EL (cell line): ENCODE measurements at places on chromosomes 3 and 15.

DNA sequence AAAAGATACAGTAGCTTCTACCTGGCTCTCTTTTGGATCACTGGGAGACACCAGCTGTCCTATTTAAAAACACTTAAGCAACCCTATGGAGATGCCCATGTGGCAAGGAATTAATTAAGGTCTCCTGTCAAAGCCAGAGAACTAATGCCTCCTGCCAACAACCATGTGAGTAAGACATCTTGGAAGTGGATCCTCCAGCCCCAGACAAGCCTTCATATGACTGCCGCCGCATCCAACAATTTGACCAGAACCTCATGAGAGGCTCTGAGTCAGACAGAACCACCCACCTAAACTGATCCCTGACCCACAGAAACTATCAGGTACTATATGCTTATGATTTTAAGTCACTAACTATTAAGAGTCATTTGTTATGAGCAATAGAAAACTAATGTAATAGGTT is 22.3 kb downstream of the IFT80 start:
- no peak for DNase-seq

- DNase-seq: no peak
These were observed 43.1 kb upstream of the TRPC1 start for GRCh38 chr3:142680710-142681109.

GRCh38 chr3:14179114-14179465 is 473 bp downstream of the LSM3 start:
- DNase-seq: no peak

GRCh38 chr3:164498917-164499316 is 579.4 kb downstream of the SI start:
- no peak for DNase-seq

- DNase-seq: peak; percentile 33
These were observed at the start of gene MEGF11 for GRCh38 chr15:66253418-66254088. TSS of gene MEGF11 (minus strand) at chr15:66253750. CDS start at chr15:66128403, 125,347 bp downstream.

DNA sequence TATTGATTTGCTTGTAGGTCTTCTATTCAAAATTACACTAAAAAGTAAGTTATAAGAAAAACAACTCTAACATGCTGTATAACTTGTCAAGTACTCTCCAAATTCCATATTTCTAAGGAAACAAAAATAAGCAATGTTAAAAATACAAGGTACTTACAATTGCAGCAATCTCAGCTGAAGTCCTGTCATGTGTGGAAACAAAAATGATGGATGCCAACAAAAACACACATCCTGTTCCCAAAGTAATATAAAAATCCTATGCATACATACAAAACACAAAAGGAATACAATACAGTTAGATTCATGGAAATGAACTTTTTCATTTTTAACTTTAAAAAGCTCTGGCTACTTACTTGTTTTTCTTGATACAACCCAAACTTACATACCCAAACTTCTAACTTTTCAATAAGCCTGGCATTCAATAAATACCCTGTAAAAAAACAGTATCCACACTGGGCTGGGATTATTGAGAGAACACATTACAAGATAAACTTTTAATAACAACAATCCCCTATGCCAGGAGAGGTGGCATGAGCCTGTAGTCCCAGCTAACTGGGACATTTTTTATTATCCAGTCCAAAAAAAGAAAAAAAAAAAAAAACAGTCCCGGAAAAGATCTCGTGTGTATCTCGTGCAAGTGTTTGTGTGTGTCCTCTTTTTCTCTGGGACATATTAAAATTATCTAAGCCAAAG is 14.7 kb downstream of the CMTM6 start:
- no peak for DNase-seq

- peak; percentile 78 for DNase-seq
These were observed 502.2 kb downstream of the PYDC2 start for GRCh38 chr3:191963182-191963581.

- DNase-seq: no peak
These were observed 5.8 kb upstream of the USP50 start for GRCh38 chr15:50552238-50552637.

DNA sequence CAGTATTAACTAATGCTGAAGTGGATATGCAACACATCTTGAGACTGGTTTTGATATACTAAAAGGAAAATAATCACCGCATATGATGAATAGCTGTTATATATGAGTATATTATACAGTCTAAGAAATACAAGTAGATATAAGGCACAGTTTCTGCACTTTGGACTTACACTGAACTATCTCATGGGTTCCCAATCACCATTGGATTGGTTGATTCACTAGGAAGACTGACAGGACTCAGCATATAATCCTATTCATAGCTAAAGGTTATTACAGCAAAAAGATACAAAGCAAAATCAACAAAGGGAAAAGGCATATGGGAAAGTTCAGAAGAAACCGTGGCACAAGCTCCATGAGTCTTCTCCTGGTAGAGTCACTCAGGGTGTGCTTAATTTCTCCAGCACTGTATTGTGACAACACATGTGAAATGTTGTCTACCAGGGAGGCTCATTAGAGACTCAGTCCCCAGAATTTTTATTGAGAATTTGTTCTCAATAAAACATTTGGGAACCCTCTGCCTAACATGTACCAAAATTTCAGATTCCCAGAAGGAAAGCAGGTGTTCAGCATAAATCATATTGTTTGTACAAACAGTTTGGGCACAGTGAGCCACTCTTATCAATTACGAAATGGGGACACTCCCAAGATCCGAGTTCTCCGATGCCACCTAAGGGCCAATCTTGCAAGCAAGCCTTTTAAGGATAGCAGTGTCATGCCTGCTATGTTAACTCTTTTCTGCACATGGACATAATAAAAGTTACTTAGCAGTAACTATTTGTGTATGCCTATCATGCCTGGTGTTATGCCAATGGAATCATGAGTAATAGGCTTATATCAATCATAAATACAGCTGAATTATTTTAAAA is 26.8 kb downstream of the CMC1 start:
- no peak for DNase-seq

GRCh38 chr3:168648321-168648720 is 552.6 kb upstream of the GOLIM4 start:
- DNase-seq: no peak

- no peak for DNase-seq
These were observed 37.4 kb downstream of the RBMS3 start for GRCh38 chr3:29318251-29318650.

- DNase-seq: peak; percentile 99
These were observed 42.4 kb upstream of the RHO start for GRCh38 chr3:129485721-129486663.

DNA sequence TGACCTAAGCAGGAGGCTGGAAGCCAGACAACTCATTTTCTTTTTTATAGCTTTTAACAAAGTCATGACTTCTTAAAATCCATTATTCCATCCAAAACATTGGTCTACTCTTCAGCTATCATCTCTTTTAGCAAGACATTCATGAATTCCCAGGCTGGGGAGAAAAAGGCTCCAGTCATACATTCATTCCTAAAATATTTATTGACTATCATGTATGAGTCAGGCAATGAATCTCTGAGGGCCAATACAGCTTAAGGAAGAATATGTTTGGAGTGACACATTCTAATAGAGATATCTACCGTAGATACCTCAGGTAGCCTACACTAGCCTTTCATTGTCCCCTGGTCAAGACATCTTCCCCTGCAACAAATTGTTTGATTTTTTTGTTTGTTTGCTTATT is 196.4 kb upstream of the NANOGP8 start:
- peak; percentile 74 for DNase-seq

DNA sequence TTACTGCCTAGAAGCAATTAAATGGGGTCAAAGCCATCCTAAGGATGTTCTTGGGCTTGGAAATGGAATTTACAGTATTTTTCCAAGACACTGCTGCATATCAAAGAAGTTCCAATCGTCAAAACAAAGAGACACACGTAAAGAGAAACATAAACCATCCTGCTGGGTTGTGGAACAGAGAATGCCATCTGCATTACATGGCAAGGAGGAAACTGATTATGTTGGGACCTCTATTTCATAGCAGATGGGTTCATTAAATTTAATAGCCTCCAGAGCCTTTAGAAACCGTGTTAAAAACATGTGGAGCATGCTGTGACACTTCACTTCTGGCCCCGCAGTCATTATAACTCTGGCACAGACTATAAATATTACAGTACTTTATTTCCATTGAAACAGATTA is 154.6 kb downstream of the LRTM1 start:
- DNase-seq: peak; percentile 25

DNA sequence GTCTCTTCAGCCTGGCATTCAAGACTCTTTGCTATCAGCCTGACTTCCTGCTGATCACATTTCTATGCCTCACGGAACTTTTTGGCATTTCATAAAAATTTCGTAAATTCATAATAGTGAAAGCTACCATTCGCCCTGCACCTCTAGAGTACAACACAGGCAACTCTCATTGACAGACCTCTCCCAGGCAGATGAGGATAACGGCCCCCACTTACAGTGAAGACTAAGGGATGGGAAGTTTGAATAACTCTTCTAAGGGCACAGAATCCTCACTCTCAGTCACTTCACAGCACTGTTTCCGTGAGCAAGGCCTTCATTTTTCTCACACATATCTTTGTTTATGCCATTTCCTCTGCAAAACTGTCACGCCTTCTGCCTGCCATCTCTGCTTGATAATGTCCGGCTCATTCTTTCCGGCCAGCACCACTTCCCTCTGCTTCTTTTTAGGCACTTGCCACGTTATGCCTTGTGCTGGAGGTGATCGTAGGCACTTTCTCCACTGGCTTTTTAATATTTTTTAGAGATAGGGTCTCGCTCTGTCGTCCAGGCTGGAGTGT is 224.1 kb upstream of the HES1 start:
- no peak for DNase-seq

- peak; percentile 63 for DNase-seq
These were observed 253.2 kb upstream of the LRTM1 start for GRCh38 chr3:55180936-55181535.

DNA sequence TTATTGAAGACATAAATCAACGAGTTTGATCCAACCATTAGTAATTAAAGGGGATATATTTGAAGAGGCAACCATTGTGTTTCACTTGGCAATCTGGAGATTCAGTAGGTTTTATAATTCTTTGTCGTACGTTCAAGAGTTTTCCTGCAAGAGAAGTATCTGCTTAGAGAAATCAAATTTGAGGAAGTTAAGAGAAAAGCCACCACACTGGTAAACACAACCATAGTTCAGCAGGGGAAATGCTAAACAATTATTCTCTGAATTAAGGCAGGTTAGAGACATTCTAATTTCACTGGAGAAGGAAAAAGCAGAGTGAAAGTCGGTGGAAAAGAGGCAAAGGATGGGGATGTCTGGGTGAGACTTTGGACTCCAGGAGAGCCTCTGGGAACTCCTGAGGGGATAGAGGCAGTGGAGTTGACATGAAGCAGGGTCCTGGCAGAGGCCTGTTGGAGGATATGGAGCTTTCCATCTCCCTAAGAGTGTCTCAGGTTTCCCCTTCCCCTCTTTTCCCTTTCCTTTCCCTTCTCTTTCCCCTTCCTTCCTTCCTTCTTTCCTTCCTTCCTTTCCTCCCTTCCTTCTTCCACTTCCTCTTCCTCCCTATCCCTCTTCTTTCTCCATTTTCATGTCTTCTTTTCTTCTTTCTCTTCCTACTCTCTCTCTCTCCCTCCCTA is 26.5 kb downstream of the SPINK8 start:
- DNase-seq: no peak

GRCh38 chr3:123332124-123332641 is 116.7 kb downstream of the ADCY5 start:
- no peak for DNase-seq

- no peak for DNase-seq
These were observed 13.4 kb upstream of the RTP1 start for GRCh38 chr3:187183903-187184302.
